ENCODE measurements at places on chromosomes 6 and 20. TPM values are rescaled to one million over a fixed set of nuclear protein-coding genes. Genes with fewer than 3 reads are reported as not detected.

The TMEM217 gene
- total RNA-seq, result 1.2 TPM

The TDRD6 gene
- total RNA-seq, result not detected

The TUBB2B gene
- total RNA-seq, result 31.6 TPM

The SCUBE3 gene
- 0.24 TPM for total RNA-seq

The SYNGAP1 gene
- total RNA-seq, result 4.0 TPM

The DAAM2 gene
- total RNA-seq, result under 0.01 TPM

The HCK gene
- 0.41 TPM for total RNA-seq
